ENCODE measurements at places on chromosomes 1 and 21.

DNA sequence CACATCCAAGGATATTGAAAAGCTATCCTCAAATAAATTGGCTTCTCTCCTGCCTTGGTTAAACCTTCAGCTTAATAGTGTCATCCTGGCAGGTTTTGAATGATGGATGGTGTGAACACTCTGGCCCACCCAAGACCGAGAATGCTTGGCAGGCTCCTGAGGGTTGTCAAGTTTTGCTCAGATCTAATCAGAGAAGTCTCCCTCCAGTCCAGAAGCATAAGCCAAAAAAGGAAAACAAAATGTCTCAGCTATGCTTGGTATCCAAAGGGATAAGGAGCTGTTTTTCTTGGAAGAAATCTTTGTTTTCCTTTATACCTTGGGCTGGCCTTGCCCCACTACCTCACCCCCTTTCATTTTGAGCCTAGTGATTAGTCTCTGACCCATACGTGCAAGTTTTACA is 172.7 kb downstream of the CRB1 start:
- DNase-seq, result no peak

DNA sequence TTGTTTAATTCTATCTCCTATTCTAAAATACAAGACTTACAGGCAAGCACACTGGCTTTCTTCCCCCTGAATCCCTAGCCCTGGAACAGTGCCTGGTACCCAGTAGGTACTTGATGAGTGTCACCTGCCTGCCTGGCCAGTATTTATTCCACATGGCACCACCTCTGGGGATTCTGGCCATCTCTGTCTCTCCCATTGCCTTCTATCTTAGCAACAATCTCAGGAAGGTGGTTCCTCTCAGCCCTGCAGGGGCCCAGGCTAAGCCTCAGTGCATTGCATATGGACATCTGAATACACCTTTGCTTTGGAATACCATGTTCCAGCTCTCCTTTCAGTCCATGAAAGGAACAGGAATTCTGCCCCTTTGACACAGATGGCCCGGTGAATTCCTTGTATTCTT is 81.0 kb downstream of the HIVEP3 start:
- no peak for DNase-seq

DNA sequence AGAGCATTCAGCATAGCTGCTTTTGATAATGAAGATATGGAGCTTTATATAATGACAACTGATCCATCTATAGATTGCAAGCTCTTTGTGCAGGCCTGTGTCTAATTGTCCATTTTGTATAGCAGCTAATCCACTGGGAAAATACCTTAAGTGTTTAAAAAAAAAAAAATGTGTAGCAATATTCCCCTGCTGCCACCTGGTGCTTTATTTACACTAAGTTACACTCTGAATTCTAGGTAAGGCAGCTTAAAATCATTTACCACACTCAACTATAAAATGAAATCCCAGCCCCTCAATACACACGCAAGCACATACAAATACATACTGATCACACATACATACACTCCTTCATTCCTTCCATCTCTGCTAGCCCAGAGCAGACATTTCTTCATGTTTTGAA is 49.1 kb upstream of the BCL9 start:
- no peak for DNase-seq

- DNase-seq, result no peak
Measured at GRCh38 chr1:41387667-41388091, 26.4 kb downstream of the FOXO6 start.
